ENCODE measurements at places on chromosomes 11 and 22. TPM values are rescaled to one million over a fixed set of nuclear protein-coding genes. Genes with fewer than 3 reads are reported as not detected.

The CD82 gene
- 6.8 TPM for total RNA-seq

The TMEM218 gene
- 15.3 TPM for total RNA-seq

The ARAP1 gene
- total RNA-seq, result 74.0 TPM

The ABCG4 gene
- 1.4 TPM for total RNA-seq

The CHRDL2 gene
- 4.2 TPM for total RNA-seq

The F2 gene
- total RNA-seq, result not detected

The SLC5A12 gene
- total RNA-seq, result 4.0 TPM

The MFNG gene
- total RNA-seq, result 9.9 TPM

The FGF19 gene
- total RNA-seq, result not detected

The NXPE1 gene
- not detected for total RNA-seq

DNA sequence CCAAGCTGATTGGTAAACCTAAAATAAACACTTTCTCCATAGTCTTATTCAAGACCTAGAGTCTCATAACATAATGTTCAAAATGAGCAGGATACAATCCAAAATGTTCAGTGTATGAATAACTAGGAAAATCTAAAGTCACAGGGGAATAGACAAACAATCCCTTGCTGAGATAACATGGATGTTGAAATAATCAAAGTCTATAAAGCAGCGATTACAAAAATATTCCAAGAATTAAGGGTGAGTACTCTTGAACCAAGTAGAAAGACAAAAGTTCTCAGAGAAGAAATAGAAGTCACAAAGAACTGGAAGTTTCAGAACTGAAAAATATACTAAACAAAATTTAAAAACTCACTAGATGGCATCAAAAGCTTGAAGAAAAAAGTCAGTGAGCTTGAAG, 561.0 kb downstream of the INSC start:
- no peak for DNase-seq

- DNase-seq, result no peak
Observed at GRCh38 chr11:5151713-5152153, 2.8 kb downstream of the OR52A1 start.

DNA sequence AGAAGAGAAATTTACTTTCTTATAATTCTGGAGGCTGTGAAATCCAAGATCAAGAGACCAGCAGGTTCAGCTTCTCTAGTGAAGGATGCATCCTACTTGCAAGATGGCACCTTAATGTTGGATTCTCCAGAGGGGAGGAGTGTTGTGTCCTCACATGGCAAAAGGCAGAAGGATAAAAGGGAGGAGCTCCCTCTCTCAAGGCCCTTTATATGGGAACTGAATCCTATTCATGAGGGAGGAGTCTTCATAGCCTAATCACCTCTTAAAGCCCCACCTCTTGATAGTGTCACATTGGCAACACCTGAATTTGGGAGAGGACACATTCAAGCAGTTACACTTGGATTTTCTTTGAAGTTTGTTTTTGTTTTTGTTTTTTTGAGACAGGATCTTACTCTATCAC, 79.5 kb downstream of the SLC36A4 start:
- no peak for DNase-seq

- DNase-seq, result no peak
Observed at GRCh38 chr22:30994960-30995359, 25.9 kb downstream of the TUG1 start.

DNA sequence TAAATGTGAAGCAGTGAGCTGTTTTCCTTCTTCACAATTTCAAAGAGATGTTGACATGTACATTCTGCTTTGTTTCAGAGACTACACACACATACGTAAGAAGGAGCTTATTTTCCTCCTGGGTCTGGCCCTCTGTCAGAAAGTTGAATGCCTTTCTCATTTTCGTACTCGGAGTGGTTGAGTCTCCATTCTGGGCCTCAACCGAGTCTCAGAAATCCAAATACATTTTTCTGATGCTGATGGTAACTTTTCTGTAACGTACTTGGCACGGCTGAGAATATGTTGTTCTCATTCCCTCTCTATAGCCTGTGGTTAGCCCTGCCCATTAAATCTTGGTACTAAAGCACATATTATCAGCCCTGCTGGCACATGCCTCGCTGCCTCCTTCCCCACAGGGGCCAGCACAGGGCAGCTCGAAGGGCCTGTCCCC, 25.3 kb downstream of the PARVA start:
- DNase-seq, result no peak

DNA sequence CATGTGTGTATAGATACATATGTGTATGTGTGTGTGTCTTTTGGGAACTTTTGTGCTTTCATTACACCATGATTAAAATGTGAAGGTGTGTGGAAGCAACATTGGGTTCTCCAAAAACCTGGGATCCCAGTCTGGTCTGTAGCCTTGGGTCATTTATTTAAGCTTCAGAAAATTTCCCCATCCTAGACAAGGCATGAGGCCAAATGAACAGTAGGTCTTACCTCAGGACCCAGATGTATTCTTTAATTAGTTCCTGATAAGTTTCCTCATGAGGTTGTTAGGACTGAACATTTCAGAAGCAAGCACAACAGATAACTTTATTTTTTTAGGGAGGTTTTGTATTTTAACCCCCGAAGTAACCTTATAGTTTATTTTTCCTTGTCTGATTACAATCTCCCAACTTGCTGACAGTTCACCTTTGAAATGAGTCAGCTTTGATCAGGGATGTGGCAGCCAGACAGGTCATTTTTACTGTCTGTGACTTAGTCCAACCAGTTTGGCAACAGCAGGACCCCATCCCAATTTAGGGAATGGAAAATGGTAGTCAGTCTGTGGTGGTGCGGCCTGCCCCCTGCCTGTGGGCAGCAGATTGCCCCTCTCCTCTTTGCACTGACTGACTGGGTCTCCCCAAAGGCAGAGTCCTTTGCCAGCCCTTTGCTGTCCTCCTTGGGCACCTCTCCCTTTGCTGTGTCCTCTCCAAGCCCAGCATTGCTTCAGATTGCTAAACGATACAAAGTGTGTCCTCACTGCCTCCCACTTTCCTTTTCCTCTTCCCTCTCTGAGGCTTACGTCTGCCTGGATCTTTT, 88.3 kb downstream of the NAV2 start:
- DNase-seq, result no peak

GRCh38 chr22:43099095-43099494, 9.9 kb upstream of the TTLL1 start:
- no peak for DNase-seq

DNA sequence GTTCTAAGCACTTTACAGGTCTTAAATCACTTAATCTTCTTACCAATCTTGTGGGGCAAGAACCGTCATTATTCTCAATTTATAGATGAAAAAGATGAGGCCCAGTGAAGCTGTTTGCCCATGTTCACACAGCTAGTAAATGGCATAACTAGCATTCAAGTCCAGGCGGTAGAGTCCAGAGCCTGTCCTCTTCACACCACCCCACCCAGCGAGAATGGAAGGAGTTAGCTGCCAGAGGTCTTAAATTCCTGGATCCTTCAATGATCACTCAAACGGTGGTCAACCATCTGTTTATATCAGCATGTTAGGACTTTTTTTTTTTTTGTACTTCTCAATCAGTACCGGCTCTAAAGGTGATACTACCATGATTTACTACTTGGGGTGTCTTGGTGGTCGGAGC, 43.3 kb downstream of the PARVA start:
- no peak for DNase-seq

DNA sequence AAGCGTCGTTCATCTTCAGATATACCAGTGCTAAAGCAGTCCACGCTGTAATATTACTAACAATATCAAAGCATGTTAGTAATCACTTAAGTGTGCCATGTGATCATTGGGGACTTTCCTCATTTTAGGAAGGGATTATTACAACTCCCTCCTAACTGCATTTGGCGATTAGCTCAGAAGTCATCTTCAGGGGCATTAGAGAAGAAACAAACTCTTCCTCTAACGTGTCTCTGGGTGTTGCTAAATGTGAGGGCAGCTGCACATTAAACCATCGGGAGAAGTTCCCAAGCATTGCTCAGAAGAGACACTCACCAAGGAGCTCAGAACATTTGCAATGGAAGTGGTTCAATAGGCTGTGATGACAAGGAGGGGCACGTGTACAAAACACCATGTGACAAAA, 17.2 kb downstream of the TESMIN start:
- DNase-seq, result no peak

GRCh38 chr11:97163631-97164191, 773.9 kb downstream of the JRKL start:
- no peak for DNase-seq

DNA sequence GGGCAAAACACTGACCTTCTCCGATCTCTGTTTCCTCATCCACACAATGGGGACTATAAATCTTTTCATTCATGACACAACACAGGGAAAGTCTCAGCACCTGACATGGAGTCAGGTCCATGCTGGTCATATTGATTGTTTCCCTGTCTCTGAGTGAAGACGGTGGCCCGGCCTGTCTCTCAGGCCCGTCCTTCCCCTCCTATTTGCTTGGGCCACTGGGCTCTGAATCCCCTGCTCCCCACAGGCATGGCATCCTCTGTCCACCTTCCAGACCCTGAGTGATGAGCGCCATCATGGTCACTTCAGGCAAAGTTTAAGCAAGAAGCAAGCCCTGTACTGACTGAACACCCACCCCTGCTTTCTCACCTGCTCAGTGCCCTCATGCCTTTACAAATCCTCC, 113.3 kb upstream of the ALX4 start:
- DNase-seq, result no peak

DNA sequence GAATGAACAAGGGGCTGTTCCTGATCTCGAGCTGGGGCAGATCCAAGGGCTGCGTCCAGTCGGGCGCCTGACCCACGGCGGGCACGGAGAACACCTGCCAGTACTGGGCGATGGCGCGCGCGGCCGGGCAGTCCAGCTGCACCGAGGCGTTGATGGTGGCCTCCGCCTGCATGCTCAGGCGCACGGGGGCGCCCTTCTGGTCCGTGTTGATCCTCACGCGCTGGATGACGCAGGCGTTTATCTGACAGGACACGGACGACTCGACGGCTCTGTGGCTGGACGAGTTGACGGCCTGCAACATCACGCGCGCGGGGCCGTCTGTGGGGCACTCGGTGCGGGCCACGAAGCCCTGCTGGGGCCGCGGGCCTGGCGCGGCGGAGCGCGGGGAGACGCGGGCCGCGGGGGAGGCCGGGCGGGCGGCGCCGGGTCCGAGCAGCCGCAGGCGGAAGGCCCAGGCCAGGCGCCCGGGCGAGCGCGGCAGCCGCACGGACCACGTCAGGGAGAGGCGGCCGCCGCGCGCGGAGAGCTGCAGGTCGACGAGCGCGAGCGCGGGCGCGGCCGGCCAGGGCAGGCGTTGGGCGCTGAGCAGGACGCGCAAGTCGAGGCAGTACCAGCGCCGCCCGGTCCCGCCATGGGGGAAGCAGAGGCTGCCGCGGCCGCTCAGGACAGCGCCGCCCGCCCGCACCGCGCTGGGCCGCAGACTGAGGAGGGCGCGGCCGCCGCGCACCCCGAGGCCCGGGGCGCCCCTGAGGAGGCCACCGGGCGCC, 511 bp downstream of the PKDREJ start:
- peak; percentile 78 for DNase-seq

DNA sequence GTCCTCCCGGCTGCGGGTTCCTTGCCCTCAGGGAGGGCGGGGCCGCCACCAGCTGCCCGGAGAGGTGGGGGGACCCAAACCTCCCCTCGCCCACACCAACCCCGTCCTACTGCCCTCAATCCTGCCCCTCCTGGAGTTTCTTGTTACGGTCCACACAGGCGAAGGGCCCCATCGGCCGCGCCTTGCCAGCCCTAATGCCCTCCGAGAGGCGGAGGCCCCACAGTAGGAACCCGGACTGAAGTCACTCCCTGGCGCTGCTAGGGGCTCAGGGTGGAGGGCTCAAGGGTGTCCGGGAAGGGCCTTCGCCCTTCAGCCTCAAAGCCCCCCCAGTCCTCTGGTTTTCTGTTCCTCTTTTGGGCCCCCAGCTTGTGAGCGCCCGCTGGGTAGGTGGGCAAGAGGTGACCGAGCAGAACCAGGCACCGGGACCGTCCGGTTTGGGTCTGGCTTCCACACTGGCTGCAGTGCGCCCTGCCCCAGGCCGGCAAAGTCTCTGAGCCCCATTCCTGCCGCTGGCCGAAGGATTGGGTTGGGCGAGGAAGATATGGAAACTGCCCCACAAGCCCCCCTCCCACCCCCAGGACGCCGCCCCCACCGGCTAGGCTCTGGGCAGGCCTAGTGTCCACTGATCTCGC, 24.5 kb downstream of the DUSP8 start:
- DNase-seq, result no peak

DNA sequence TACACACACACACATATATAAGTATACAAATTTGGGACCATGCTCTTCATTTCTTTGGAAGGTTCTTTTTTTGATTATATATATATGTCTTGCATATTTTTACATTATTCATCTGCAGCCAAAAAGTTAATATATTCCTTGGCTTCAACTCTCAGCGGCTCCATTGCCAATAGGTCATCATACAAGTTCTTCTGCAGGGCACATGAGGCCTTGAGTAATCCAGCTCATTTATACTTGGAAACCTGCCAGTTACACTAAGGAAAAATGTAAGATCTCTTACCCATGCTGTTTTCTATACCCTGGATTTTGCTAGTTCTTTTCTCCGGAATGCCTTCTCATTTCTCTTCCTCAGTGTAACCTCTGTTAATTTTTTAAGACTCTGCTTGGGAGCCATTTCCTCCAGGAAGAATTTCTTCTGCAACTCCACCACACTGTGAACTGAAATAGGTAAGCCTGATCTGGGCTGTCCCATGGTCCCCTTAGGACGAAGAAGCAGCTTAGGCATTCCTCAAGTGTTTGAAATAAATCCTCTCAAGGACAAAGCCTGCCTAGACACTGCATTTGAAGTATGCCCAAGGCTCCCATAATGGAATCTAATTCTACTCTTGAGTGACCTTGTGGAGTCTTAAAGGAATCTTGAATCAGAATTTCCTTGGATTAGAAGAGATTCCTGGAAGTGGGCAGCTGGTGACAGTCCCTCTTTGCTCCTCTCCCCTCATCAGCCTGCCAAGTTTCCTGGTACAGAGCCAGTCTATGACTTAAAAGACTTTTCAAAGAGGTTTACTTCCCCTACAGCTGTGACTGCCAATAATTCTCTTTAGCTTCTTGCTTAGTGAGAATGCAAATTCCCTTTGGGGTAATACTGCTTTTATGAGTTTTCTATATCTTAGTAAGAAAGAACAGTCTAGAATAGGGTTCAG, 182.8 kb downstream of the C11orf87 start:
- DNase-seq, result no peak

- DNase-seq, result no peak
Observed at GRCh38 chr11:88179971-88180629, 4.9 kb upstream of the RAB38 start.

- no peak for DNase-seq
Observed at GRCh38 chr22:45102896-45103420, 60.8 kb upstream of the NUP50 start.
